CD4-positive, alpha-beta memory T cell (primary cell): ENCODE measurements at places on chromosomes 7 and 10. TPM values are rescaled to one million over a fixed set of nuclear protein-coding genes. Genes with fewer than 3 reads are reported as not detected.

DNA sequence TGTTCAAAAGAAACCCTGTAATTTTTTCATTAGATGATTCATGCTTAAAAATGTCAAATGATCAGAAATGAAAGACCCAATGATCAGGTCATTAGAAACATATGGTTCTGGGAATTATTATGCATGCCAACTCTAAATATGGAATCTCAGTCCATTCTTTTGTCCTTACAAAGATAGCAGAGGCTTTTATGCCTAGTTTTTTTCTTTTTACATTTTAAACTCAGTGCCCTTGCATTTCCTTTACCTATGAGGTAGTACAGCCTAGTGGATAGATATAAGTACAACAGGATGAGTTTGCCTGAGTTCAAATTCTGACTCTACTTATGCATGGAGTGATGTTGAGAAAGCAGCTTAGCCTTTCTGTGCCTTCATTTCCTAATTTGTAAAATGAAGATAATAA lies 392.9 kb downstream of the SUGCT start:
- H3K27me3 ChIP-seq = no peaks in the 10 kb centered on the region
- no peak overlapping the region for H3K27ac ChIP-seq
- DNase-seq = no peak
- no peaks in the 10 kb centered on the region for H3K36me3 ChIP-seq
- H3K4me3 ChIP-seq = no peak overlapping the region

The NKX1-2 gene
- not detected for total RNA-seq

- no peaks in the 10 kb centered on the region for H3K4me1 ChIP-seq
- H3K4me3 ChIP-seq = no peak overlapping the region
- no peaks in the 10 kb centered on the region for H3K36me3 ChIP-seq
- H3K27ac ChIP-seq = no peak overlapping the region
- no peaks in the 10 kb centered on the region for H3K27me3 ChIP-seq
- no peak for DNase-seq
Observed at GRCh38 chr7:13542451-13542850, 447.0 kb downstream of the ETV1 start.

The EGR2 gene
- 2.0 TPM for total RNA-seq

DNA sequence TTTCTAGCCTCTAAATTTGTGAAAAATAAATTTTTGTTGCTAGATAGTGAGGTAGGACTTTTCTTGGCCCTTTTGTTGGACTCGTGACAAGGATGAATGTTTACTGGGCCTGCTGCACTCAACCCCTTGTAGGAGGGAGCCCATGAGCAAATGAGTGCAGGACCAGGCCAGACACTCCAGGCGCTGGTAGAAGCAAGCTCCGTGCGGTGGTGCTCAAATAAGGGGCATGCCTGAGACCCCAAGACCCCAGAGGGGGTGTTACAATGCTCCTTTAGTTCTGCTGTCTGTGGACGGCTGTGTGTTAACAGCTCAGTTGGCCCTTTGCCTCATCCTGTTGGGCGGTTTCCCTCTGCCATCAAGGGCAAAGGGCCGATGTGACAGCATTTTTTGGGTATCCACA lies 1195.3 kb upstream of the PHF14 start:
- no peaks in the 10 kb centered on the region for H3K36me3 ChIP-seq
- H3K4me3 ChIP-seq = no peak overlapping the region
- no peaks in the 10 kb centered on the region for H3K4me1 ChIP-seq
- H3K27ac ChIP-seq = no peak overlapping the region

The CALML3 gene
- not detected for total RNA-seq

DNA sequence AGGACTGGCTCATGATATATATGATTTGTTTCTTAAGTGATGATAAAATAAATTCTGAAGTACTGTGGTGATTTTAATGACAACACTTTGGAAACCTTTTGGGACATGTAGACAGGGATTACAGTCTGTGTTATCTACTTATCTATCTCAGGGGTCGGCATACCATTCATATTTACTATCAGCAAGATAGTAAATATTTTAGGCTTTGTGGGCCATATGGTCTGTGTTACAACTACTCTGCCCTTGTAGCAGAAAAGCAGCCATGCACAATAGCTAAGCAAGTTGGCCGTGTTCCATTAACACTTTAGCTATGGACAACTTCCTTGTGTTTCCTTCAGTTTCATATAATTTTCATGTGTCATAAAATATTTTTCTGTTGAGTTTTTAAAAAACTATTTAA lies 97.8 kb upstream of the PRPS1L1 start:
- H3K4me1 ChIP-seq = no peaks in the 10 kb centered on the region
- H3K36me3 ChIP-seq = no peaks in the 10 kb centered on the region
- no peak overlapping the region for H3K27ac ChIP-seq
- H3K4me3 ChIP-seq = no peak overlapping the region

GRCh38 chr7:1314021-1314907 lies 81.6 kb downstream of the UNCX start:
- no peaks in the 10 kb centered on the region for H3K4me1 ChIP-seq
- DNase-seq = no peak
- no peak overlapping the region for H3K4me3 ChIP-seq
- H3K27ac ChIP-seq = no peak overlapping the region
- no peaks in the 10 kb centered on the region for H3K36me3 ChIP-seq

- no peak overlapping the region for H3K27ac ChIP-seq
- H3K36me3 ChIP-seq = no peaks in the 10 kb centered on the region
- H3K4me3 ChIP-seq = no peak overlapping the region
- DNase-seq = no peak
- no peaks in the 10 kb centered on the region for H3K27me3 ChIP-seq
Observed at GRCh38 chr10:131590567-131590966, 279.0 kb upstream of the TCERG1L start.

- H3K27ac ChIP-seq = no peak overlapping the region
- H3K4me3 ChIP-seq = no peak overlapping the region
- H3K36me3 ChIP-seq = no peaks in the 10 kb centered on the region
- DNase-seq = no peak
- H3K27me3 ChIP-seq = no peaks in the 10 kb centered on the region
Observed at GRCh38 chr10:74293686-74294371, 142.8 kb downstream of the ADK start.

- H3K27me3 ChIP-seq = peaks cover 59% of the 10 kb centered on the region
- peaks cover 8% of the 10 kb centered on the region for H3K4me1 ChIP-seq
- no peaks in the 10 kb centered on the region for H3K36me3 ChIP-seq
- DNase-seq = no peak
Observed at GRCh38 chr10:100713859-100714565, 31.4 kb upstream of the PAX2 start.

- H3K4me3 ChIP-seq = no peak overlapping the region
- H3K27me3 ChIP-seq = no peaks in the 10 kb centered on the region
- H3K4me1 ChIP-seq = peaks cover 6% of the 10 kb centered on the region
- no peak for DNase-seq
- no peak overlapping the region for H3K27ac ChIP-seq
Observed at GRCh38 chr10:99369551-99369950, 40.4 kb downstream of the CNNM1 start.

The GSTO1 gene
- 54.7 TPM for total RNA-seq

The OR2A5 gene
- not detected for total RNA-seq

DNA sequence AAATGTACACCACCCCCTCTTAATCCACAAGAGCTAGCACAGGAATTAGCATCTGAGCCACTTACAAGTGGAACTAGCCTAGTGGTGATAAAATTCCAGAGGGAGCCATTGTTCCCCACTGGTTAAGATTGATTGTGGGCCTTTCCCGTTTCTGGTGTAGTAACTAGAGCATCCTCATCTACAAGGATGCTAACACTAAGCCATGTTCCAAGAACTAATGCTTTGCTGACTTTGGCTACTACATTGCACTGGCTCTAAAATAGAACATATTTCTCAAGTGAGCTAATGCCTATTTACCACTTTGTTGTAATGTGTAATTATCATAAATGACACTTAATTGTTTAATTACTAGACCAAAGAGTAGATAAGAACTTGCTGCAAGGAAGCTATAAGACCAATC lies 143.7 kb downstream of the FZD1 start:
- no peaks in the 10 kb centered on the region for H3K4me1 ChIP-seq
- H3K27ac ChIP-seq = no peak overlapping the region
- no peaks in the 10 kb centered on the region for H3K27me3 ChIP-seq
- H3K4me3 ChIP-seq = no peak overlapping the region
- H3K36me3 ChIP-seq = no peaks in the 10 kb centered on the region
- no peak for DNase-seq
